Stimulated activated CD4-positive, alpha-beta T cell treated with anti-CD3 and anti-CD28 coated beads, TNF-alpha, amount 100 ng/mL, for 24 hours (primary cell): ENCODE measurements at places on chromosomes 4 and X.

- DNase-seq = no peak
Observed at GRCh38 chr4:6047130-6047673, 29.0 kb upstream of the C4orf50 start.

- no peak for DNase-seq
Observed at GRCh38 chr4:154407443-154407842, 84.2 kb downstream of the DCHS2 start.

- no peak for DNase-seq
Observed at GRCh38 chr4:78247536-78248285, 190.6 kb downstream of the FRAS1 start.

DNA sequence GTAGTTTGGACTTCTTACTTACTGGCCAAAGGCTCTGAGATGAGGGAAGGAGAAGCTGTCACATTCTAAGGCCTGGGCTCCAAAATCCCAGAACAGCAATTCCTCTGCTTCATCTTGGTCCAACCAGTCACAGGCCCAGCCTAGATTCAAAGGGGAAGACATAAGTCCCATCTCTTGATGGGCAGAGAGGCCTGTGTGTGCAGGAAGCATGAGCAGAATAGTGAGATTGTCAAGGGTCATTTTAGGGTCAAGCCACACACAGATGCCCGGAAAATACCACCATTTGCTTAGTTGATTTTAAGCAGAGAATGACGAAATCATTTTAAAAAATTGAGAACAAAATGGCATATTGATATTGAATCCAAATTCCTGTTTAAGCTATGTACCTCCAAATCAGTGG is 580.9 kb upstream of the ZFP42 start:
- no peak for DNase-seq
